RKO (cell line): ENCODE measurements at places on chromosomes 6 and 20.
A peak's percentile ranks its signal among the peaks of the same experiment; 100 is the strongest.

DNA sequence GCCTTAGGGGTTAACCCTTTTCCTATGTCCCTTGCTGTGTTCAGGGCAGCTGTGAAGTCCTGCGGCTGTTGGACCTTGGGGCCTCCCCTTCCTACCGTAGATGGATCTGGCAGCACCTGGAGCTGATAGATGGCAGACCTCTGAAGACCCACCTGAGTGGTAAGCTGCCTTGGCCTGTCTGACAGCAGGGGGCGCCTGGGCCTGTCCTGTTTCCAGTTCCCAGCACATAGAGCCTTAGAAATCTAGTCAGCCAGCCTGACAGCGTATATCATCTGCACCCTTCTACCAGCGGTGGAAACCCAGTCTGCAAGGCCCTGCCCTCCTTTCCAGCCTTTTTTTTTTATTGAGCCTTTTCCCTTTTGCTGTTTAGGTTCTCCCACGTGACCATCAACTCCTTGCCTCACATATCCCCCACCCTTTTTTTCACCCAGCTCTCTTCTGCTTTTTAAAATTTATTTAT lies 26.6 kb downstream of the CNBD2 start:
- DNase-seq: peak; percentile 89

- DNase-seq: no peak
Measured at GRCh38 chr20:11522366-11522741, 395.3 kb upstream of the BTBD3 start.

DNA sequence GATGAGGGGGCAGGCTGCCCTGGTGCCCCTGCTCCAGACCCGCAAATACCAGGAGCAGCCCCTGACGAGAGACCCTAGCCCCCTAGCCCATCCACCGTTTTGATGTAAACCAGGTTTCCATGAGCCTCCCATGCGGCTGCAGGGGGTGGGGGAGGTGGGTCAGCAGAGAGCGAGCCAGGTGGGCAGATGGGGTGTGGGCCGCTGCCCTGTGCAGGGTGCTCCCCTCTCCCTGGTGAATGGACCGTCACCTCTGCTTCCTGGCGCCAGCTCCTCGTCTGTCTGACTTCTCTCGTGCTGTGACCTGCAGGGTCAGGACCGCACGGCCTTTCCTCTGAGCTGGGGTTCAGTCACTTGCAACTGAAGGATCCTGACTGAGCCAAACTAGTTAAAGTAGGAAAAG lies 15.7 kb upstream of the BHLHE23 start:
- DNase-seq: no peak

- DNase-seq: peak; percentile 66
Measured at GRCh38 chr6:38337819-38338465, 301.8 kb downstream of the BTBD9 start.

DNA sequence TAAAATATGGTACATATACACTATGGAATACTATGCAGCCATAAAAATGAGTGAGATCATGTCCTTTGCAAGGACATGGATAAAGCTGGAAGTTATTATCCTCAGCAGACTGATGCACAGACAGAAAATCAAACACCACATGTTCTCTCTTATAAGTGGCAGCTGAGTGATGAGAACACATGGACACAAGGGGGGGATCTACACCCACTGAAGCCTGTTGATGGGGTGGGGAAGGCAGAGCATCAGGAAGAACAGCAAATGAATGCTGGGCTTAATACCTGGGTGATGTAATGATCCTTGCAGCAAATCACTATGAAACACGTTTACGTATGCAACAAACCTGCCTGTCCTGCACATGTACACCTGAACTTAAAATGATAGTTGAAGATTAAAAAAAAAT lies 71.3 kb downstream of the MANEA start:
- DNase-seq: no peak

- no peak for DNase-seq
Measured at GRCh38 chr6:125746731-125747588, 2.5 kb upstream of the HEY2 start.

GRCh38 chr6:135555550-135555949 lies 58.0 kb upstream of the AHI1 start:
- DNase-seq: peak; percentile 14

DNA sequence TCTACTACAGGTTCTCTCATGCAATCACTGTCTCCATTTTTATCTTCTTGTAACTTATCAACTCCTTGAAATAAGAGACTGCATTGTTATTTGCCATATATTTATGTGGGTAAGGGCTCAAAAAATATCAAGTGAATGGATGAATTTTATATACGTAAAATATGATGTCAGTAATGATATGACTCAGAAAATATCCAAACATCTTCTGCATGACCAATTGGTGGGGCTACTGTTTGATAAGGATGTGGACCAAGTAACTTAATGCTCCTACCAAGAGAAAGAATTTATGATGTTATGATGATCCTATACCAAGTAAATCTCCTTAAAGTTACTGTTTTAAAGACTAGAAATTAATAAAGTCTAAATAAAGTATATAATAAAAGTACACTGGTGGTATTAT lies 103.7 kb downstream of the OGFRL1 start:
- DNase-seq: no peak

DNA sequence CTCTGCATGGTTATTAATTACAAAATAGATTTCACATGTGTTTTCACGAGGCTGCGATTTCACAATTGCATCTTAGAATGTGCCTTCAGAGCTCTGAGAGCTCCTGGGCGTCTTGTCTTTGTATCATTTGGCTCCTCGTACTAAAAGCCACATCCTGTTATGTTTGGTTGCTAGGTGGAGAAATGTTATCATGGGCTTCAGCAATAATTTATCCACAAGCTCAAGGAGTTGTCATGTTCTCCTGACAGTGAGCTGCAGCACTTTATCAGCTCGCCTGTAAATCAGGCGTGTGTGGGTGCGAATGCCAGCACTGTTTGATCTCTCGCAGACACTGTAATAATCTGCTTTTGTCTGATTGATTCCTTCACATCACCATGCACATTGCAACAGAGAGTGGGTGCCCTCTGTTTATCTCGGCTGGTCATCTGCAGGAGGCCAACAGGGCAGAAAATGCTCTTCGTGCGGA lies 218.6 kb upstream of the ZFP64 start:
- no peak for DNase-seq

DNA sequence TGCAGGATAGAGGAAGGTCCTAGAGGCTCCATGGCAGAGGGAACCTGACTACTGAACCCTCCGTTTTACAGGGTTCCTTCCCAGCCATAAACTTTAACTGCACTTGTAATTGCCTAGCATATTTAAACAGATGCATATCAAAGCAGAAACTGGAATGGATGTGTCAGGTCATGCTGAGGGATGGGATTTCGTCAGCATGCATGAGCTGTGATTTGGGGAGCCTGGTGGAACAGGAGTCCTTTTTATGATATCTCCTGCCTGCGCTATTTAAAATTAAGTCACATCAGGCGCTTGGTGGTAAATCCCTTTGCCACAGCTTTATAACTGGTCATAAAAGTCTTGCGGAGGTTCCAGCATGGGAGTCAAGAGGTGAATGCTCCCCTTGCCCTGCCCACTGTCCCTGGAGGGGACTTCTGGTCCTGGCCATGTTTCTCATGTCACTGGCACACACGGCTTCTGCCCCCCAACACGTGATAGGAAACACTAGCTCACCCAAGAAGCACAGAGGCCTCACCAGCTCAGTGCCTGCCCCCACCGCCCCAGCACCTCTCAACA lies 26.0 kb upstream of the PCMTD2 start:
- DNase-seq: no peak

GRCh38 chr20:35610833-35611427 lies 4.7 kb upstream of the SPAG4 start:
- no peak for DNase-seq

GRCh38 chr20:53512076-53512475 lies 81.6 kb downstream of the ZNF217 start:
- no peak for DNase-seq

- DNase-seq: no peak
Measured at GRCh38 chr6:36323062-36323461, 13.6 kb downstream of the BNIP5 start.

DNA sequence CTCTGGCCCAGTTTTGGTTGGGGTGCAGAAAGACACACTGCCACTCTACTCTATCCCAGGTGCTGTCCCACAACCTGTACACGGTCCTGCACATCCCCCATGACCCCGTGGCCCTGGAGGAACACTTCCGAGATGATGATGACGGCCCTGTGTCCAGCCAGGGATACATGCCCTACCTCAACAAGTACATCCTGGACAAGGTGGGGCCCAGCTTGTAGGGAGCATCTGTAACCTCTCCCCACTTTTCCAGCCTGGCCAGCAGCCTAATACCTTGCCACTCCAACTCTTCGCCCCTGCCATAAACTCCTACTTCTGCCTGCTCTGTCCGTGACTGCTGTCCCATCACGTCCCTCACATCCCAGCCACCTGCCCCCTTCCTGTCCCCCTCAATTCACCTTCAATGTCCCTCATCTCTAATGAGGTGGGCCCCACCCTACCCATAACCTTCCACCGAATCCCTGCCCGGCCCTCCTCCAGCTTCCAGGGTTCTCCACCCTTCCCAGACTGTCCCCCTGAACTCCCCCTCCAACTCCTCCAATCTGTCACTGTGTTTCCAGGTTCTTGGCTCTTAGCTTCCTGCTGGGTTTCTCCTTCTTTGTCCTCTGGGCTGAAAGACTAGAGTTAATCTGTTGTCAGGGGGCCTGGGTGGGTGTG lies 12.1 kb downstream of the DEF6 start:
- no peak for DNase-seq

DNA sequence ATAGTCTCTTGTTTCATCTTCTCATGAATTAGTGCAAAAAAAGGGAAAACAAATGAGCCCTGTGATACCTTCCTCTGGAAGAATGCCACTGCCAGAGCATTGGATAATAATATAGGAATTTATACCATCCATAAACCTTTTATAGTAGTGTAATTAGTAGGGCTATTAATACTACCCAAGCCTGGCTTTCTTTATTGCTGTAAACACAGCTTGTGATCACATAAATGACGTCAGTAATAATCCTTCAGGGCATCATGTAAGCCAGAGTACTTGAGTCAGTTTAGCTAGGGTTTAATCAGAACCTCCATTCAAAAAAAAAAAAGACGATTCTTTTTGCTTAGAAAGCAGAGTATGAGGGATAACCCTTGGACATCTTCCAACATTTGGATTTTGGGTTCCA lies 264.8 kb downstream of the SLC35F1 start:
- no peak for DNase-seq

- no peak for DNase-seq
Measured at GRCh38 chr6:12048609-12049008, 36.5 kb downstream of the HIVEP1 start.

GRCh38 chr6:35920793-35921732 lies at the start of gene SRPK1:
SRPK1 (minus strand) TSS chr6:35921098; CDS start chr6:35921056, 42 bp downstream.
- peak; percentile 87 for DNase-seq

DNA sequence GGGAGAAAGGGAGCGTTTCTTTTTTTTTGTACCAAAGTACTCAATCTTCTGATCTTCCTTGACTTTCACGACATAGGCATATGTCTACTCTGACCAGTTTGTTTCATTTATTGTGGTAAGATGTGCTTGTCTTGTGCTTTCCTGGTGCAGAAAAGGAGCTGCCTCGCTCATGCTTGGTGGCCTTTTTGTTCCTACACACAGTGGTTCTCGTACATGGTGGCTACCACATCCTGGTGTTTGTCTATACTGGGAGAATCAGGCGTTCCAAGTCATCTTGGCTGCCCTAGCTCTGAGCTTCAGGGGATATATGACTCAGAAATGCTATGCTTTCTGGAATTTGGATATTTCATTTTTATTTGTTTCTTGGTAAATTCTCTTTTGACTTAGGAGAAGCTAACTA lies 31.8 kb downstream of the MYB start:
- DNase-seq: no peak

DNA sequence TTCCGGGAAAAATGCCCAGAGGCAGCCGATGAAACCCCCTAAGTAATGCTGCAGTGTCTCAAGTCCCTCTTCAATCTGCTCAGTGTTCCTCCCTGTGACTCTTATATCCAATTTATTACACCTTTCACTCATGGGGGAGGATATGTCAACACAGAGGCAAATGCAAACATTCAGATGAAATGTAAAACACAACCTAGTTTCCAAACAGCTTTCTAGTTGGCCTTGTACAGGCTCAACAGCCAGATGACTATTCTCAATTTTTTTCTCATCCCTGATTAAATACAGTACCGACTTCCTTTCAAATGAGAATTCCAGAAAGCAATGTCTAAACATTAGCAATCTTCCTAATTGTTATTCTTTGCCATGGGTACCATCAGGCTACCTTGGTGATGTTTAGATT lies 65.0 kb downstream of the BLOC1S5 start:
- no peak for DNase-seq

DNA sequence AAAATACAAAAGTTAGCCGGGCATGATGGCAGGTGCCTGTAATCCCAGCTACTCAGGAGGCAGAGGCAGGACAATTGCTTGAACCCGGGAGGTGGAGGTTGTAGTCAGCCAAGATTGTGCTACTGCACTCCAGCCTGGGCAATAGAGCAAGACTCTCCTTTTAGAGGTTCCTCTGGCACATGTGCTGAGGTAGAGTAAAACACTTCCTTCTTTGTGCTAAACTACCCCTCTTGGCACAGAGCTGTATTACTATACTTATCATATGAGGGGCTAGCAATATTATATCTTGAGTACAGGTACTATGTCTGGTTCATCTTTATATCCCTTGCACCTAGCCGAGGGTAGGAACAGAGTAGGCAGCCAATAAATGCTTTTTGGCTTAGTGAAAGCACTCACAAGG lies 40.2 kb upstream of the SAMHD1 start:
- no peak for DNase-seq

DNA sequence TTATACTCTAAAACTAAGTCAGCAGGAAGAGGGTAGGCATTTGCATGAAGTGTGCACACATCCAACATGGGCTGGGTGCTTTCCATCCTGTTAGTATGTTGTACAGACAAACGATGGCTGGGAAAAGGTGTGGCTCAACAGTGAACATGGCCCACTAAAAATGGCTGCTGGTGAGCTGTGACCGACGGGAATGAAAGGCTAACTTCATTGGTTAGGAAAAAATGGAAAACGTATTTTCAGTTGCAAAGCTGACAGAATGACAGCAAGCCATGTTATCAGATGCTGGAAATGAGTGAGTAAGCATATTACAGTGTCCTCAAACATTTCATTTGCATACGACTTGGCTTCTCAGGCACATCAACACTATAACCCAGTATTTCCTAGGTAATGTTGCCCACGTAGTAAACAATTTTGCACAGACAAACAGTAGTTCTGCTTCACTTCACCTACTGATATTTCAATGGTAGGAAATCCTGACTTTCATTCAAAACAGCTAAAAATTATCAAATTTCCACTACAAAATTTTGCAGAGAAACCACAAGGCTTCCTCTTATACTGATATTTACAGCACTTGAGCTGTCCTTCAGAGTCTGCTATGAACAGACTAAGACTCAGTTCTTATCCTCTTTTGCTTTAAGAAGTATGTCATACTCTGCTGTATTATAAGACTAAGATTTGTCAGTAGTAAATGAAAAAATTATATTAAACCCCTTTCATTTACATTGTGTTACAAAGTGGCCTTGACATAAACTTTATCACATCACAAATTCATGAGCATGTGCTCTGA lies 98.9 kb downstream of the IRF4 start:
- DNase-seq: no peak

GRCh38 chr6:118317581-118318563 lies 230.2 kb upstream of the PLN start:
- DNase-seq: no peak

DNA sequence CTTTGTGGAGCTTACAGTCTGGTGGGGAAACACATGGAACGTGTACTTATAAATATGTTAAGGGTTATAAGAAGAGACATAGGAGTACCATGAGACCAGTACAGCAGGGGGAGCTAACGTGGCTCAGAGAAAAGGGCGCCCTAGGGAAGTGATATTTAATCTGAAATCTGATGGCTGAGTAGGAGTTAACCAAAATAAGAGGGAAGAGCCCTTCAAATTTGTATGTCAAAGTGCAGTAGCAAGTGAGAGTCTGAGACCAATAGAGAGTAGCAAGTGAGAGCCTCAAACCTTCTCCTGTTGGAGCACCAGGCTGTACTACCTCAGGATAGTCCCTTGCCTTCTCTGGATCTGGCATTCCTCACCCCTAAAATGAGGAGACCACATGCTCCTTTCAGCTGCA lies 6.1 kb upstream of the PKIG start:
- DNase-seq: peak; percentile 41
